ENCODE measurements at places on chromosomes 4 and X.

DNA sequence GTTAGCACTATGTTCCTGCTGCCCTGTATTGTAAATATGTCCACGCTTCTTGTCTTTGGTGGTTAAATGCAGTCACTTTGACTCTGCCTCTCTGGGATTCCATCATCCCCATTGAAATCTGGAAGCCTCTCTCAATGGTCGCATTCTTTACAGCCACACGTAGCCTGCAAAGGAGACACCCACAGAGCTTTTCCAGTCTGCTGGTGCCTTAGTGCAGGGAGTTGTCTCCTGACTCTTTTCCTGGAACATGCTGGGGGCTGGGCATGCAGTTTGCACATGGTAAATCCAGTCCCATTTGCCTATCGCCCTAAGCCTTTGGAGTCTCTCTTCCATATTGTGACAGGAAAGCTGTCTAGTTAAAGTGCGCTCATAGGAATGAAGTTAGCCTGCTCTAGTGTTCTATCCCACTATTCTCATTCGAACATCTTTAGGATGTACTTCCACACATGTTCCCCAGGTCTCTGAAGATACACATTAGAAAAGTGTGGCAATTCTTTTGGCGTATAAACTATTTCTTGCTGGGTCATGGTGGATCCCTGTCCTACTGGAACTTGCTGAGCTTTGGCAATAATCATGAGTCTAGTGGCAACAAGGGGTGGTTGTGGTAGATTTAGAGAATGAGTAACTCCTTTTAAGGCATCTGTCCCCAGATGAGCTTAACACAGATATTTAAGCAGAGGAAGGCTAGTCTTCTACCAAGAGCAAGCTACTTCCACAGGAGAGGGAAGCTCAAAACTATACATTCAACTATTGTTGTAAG, 33.7 kb downstream of the COQ2 start:
- DNase-seq, result no peak

DNA sequence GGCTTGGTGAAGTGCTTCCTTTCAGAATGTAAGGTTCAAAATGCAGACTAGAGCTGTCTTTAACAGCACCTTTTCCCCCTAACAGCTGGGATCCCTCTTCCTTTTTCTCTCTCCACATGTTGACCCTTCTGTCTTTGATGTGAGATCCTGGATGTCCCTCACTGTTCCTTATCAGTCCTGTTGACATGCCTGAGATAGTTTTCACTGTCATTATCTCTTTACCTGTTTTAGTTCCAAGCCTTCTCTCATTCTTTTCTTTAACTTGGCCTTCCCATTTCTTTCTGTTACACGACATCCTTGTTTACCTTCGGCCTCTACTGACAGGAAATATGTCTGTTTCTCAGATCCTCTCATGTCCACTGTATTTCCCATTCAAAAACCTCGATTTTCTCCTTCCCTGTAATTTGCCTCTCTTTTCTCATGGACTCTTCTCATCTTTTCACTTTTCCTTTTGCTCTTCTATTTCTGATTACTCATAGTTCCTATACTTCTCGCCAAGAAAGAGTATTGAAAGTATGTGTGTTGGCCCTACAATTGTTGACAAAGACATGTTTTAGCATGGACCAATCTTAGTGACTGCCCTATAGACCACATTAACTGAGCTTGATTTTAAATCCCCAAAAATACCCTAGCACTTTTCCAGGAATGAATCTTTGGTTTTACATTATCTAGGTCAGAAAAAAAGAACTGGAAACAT, 1.2 kb upstream of the SOWAHB start:
- no peak for DNase-seq

- DNase-seq, result no peak
Measured at GRCh38 chr4:3461515-3462291, 1.4 kb upstream of the DOK7 start.

- no peak for DNase-seq
Measured at GRCh38 chr4:26786916-26787315, 73.7 kb upstream of the STIM2 start.

- no peak for DNase-seq
Measured at GRCh38 chr4:61909031-61909430, 708.9 kb downstream of the ADGRL3 start.

- no peak for DNase-seq
Measured at GRCh38 chrX:30483996-30484395, 93.6 kb downstream of the TASL start.

DNA sequence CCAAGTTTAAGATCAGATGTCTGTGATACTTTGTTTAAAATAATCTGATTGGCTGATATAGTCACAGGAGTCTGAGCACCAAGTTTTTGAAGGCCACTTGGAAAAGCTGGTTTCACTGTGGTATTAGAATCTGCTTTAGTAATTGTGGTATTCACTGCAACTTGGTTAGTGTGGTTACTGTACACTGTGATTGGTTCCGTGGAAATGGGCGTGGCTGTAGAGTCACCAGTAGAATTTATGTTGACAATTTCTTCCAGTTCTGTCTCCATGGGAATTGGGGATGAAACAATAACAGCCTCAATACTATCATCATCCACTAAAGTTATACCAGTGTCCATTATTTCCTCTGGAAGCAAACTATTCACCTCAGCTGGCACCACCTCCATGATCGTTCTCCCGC, 26.2 kb downstream of the LIN54 start:
- DNase-seq, result no peak

DNA sequence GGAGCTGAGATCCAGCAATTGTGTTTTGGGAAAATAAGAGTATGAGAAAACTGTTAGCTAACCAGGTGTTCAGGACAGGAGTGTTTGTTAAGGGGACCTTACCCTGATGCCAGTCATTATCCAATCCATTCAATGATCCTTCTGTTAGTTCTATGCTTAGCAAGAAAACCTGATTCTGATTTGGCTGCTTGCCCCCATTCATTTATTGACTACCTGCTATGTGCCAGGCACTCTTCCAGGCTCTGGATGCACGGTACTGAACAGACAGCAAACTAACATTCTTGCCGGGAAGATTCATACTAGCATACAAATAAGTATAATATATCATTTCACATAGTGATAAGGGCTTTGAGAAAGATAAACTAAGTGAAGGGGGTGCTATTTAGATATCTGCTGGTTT, 1.0 kb upstream of the MECP2 start:
- no peak for DNase-seq

DNA sequence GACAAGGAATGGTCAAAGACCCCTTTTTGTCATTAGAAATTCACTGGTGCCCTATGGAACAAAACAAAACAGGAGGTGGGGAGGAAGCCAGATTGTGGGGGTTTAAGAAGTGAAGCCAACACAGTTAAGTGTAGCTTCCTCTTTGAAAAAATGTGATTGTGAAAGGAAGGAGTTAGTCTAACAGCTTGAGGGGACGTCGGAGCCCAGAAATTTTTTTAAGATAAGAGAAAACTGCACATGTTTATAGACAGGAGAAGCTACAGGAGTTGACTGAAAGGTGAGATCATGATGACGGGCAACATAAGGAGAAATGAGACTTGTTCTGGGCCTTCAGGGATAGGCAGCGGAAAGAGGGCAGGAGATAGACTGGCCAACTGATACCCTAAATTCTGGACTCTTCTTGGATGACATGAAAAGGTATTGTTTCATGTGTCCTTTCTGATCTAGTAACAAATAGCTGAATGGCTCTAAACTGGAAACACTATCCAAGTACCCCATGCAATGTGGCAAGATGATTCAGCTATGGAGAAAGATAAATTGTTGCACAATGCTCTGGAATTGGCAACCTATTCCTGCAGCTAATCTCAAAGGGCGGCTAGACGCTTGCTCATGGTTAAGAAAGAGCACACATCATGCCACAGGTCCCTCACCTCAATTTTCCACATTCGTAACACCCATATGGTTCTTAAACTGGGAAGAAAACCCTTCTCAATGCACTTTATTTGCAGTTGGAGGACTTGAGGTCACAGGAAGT, 3.7 kb upstream of the HDAC8 start:
- DNase-seq, result no peak

- no peak for DNase-seq
Measured at GRCh38 chr4:4914059-4914820, 54.8 kb downstream of the MSX1 start.

- no peak for DNase-seq
Measured at GRCh38 chr4:67891645-67892044, 7.8 kb upstream of the TMPRSS11D start.

DNA sequence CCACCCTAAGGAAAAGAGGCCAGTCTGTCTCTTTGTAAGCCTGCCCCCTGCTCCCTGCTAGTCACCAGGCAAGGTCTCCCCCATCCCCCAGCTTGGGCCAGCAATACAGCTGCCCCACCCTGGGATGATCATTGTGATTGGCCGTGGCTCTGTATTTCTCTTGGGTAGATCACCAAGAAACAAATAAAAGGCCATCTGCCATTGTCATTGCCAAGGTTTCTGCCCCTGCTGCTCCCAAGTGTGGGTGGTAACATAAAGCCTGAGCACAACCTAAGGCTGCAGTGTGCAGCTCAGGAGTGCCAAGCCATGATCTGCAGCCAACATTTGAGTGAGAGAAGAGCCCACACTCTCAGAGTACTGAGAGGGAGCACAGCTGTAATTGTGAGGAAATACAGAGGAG, 241.0 kb upstream of the POF1B start:
- DNase-seq, result no peak

GRCh38 chr4:145045180-145045579, 52.8 kb downstream of the ANAPC10 start:
- no peak for DNase-seq

- no peak for DNase-seq
Measured at GRCh38 chr4:149370785-149371420, 444.7 kb downstream of the IQCM start.

DNA sequence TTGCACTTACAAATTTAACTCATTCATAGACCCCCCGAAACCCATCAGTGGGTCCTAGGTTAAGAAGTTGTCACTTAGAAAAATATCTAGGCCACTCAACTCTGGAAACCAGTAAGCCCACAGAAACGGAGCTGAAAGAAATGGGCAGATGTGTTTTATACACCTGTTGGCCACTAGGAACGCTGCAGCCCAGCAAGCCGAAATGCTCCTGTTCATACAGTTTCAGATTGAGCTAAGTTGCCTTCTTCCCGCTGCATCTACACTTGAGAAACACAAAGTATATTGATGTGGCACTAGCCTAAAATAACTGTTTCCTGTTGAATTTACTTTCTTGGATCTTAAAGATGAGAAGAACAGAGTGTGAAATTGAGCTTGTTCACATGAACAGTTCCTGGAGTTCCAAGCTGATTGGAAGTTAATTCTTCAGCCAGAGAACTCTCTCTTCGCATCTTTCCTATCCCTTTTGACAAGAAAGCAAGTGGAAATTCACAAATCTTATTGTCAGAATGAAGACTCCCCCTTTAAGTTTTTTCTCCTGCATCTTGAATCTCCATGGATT, 174.1 kb downstream of the RBMX2 start:
- no peak for DNase-seq

GRCh38 chrX:30615229-30615628, 37.7 kb upstream of the TASL start:
- no peak for DNase-seq

GRCh38 chr4:184471881-184472613, 2.3 kb downstream of the IRF2 start:
- DNase-seq, result no peak

DNA sequence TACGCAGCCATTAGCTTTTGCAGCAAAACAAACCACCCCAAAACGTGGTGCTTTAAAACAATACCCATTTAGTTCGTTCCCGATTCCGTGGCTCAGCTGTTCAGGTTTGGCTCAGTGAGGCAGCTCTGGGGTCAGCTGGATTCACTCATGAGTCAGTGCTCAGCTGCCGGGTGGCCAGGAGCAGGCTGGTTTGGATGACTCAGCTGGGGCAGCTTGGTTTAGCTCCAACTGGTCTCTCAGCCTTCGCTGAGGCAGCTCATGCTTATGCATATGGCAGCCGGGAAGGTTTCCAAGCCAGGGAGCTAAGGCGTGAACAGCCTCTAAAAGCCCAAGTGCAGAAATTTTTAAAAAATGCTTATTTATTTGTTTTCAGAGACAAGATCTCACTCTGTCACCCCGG, 13.3 kb upstream of the CD99 start:
- no peak for DNase-seq

DNA sequence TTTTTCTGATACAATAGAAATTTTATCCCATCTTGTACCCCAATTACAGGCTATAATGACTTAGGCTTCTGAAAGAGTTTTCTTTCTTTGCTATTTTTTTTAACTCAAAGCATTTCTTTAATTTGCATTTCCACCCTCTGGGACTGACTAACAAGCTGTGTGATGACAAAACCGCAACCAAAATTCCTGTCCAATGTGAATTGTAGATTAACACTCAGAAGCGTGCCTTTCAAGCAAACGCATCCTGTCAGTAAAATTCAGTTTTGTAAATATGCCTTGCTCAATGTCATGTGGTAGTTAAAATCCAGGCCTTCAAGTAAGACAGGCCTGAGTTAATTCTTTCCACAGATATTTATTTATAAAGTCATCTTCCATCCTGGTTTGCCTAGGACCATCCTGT, 50.3 kb downstream of the STK32B start:
- DNase-seq, result no peak

- no peak for DNase-seq
Measured at GRCh38 chr4:52997132-52997416, 135.0 kb downstream of the RASL11B start.

DNA sequence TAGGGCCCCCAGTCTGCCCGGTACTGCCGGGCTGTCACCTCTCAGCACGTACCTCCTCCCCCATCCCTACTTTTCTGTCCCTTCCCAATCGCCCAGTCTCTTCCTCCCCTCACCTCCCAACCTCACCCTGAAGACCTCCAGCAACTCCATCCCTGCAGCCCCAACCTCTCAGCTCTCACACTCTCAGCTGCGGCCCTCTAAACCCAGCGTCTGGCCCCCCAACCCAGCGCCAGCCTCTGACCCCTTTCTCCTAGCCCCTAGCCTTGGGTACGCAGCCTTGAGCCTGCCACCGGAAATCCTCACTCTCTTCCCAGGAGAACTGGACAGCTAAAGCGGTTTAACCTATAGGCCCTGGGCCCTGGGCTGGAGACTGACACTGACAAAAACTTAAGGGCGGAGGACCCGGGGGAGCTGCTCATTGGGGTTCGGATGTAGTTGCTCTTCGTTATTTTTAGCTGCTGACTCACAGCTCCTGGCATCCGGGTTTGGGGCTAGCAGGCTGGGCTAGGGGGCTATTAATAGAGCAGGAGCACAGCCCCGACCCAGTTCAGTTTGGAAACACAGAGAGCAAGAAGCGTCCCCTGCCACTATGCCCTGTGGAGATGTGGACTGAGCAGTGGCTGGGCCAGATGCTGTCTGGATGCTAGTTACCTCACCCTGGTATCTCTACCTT, 9.6 kb upstream of the DLG3 start:
- no peak for DNase-seq

- no peak for DNase-seq
Measured at GRCh38 chr4:102531462-102531861, 30.3 kb downstream of the NFKB1 start.

Data from activated CD4-positive, CD25-positive, alpha-beta regulatory T cell (primary cell).